ENCODE measurements at places on chromosomes 1 and 21.

DNA sequence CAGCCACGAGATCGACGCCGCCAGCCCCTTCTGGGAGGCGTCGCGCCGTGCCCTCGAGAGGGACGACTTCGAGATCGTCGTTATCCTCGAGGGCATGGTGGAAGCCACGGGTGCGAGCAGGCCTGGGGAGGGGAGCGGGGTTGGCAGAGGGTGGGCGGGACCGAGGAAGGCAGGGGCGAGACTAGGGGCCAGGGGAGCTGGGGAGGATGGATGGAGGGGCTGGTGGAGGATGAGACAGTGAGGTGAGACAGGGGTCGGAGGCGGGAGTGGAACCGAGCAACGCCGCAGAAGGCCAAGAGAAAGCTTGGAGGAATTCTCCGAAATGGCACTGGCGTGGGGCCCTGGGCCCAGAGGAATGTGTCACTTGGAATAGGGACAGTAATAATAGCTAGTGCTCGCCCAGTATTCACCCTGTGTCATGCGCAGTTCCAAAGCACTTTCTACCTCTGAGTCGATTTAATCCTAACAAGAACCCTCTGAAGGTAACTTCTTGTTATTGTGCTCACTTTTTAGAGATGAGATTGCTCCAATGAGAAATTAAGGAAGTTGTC is 3.5 kb downstream of the KCNJ9 start:
- DNase-seq, result no peak

DNA sequence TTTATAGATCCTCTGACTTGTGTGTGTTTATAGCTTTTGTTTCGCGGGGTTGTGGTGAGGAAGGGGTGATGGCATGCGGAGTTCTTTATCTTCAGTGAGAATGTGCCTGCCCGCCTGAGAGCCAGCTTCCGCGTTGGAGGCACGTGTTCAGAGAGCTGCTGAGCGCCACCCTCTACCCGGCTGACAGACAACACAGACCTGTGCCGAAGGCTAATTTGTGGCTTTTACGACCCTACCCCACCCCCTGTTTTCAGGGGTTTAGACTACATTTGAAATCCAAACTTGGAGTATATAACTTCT is 14.4 kb upstream of the CD101 start:
- no peak for DNase-seq

- DNase-seq, result peak; percentile 89
Observed at GRCh38 chr1:245807306-245807705, 652.5 kb downstream of the KIF26B start.

- DNase-seq, result no peak
Observed at GRCh38 chr1:148383966-148384365, 99.1 kb downstream of the PPIAL4G start.

DNA sequence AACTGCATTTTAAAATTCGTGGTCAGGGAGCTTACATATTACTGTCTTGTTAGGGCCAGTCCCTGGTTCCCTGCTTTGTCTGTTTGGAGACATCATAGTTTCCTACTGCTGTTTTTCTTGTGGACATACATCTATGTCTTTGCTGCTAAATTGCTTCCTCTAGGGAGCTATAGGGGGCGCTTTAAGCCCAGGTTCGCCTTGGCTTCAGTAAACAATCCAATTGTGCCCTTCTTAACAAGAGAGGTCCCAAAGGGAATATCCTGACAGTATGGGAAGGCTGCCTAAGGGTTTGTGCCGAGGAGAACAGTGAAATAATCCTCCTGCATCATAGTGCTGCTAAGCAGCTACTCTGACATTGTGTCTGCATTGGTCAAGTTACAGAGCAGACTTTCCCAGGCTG is 112.5 kb downstream of the USH2A start:
- DNase-seq, result no peak

- no peak for DNase-seq
Observed at GRCh38 chr1:213858581-213858980, 129.2 kb upstream of the PROX1 start.

DNA sequence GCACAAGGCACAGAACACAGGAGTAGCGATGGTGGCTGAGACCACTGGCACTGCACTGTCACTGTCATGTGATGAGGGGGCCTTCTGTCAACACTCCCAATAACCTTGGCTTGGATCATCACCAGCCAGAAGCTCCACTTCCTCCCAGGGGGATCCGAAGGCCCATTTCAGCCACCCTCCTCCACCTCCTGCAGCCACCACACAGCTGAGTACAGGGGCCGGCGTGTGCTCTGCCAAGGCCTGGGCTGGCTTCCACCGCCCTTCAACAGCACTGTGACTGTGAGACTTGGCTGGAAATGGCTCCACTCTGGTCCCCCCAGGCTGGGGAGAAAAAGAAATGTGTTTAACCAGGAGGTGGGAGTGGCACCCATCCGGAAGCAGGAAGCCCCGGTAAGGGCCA is 9.9 kb upstream of the NADK start:
- no peak for DNase-seq

DNA sequence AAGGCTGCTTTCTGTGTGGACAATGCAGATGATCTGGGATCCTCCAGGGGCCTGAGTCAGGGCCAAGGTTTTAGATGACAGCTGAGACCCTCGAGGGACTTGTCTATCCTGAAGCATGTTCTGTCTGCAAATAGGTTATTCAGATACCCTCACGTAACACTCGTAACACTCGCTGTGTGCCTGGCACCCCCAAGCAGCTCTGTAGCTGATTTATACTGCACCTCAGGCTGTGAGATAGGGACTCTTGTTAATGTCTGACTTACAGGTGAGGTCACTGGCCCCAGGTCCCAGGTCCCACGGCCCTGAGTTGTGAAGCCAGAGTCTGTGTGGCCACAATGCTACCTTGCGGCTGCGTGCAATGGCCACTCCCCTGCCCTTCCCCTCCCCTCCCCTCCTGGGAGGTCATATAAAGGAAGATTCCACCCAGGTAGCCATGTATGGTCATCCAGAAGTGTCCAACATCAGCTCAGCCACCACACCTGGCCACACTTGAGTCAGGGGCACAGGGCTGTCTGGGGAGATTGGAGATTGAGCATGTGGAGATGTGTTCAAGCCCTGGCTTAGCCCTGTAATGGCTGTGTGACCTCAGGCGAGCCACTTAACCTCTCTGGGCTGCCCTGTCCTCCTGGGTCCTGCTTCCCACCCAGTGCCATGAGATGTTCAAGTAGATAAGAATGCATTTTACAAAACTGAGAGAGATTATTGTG is 687.7 kb downstream of the MATN1 start:
- DNase-seq, result no peak

GRCh38 chr1:89262643-89263042 is 10.0 kb downstream of the GBP5 start:
- no peak for DNase-seq

DNA sequence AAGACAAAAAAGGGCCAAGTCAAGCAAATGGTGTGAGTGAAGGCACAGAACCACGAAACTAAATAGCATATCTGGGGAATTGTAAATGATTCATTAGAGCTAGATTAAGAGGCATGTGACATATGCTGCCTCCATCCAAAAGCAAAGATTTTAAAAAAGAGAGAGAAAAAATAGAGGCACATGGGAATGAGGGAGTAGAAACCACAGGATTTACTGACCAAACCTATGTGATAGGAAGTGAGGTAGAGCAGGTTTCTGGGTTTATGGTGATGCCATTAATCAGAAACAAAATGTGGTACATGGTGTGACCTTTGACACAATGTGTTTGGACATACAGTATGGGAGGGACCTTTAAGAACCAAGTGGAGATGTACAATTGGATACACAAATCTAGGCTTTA is 13.6 kb downstream of the C1orf52 start:
- DNase-seq, result no peak

- DNase-seq, result no peak
Observed at GRCh38 chr1:161869291-161869690, 103.2 kb downstream of the ATF6 start.

GRCh38 chr1:89519779-89520358 is 4.8 kb upstream of the LRRC8B start:
- DNase-seq, result no peak

- DNase-seq, result no peak
Observed at GRCh38 chr1:8598060-8598724, 219.2 kb downstream of the RERE start.

- no peak for DNase-seq
Observed at GRCh38 chr1:230222678-230223077, 155.6 kb downstream of the GALNT2 start.

GRCh38 chr1:21919520-21919919 is 17.6 kb downstream of the HSPG2 start:
- DNase-seq, result no peak
